ENCODE measurements at places on chromosomes 2 and 18.

- DNase-seq, result no peak
These were observed 116.4 kb downstream of the INO80D start for GRCh38 chr2:205969584-205969983.

DNA sequence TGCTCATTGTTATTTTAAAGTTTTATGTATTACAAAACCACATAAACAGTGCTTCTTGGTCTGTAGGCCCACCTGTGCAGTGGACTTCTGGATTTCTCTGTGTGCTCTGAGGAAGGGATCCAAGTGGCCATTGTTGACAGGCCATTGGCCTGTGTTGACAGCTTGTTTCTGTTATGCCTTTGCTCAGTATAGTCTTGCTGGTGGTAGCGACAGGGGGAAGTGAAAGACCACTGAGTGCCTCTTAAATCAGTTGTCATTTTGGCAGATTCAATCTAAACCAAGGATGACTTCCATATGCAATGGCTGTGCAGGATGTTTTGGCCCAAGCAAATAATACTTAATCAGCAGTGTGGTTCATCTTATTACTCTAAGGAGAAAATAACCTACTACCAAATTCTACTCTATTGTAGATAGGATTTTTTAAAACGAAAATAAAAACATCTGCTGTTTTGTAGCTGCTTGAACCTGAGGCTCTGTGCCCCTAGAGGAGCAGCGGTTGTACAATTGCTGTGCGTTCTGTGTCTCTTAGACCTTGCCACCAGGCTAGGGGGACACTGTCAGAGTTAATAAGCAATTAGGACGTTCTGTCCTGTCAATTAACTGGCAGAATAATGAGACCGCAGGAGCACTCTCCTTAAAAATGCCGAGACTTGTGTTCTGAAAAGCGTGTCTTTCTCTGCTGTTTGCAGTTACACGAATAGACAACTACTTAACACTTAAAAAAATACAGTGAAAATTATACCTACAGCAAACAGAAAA lies 108.2 kb downstream of the RHBDD1 start:
- DNase-seq, result no peak

GRCh38 chr2:157395811-157396210 lies 48.1 kb downstream of the CYTIP start:
- DNase-seq, result no peak

DNA sequence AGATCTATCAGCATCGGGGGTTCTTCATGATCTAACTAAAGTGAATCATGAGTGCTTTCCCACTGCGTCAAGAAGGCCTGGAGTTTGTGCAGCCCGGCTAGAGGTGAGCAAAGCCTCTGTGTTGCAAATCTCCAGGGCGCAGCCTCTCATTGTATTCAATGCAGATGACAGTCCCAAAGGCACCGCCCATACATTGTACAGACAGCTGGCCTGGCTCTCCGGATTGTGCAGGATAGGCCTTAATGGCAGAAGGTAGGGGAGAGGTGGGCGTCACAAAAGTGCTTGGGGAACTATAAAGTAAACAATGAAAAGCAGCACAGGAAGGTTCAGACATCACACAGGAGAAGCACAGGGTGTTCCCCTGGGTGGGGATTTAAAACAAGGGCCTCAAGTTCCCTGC lies 907 bp upstream of the GYPC start:
- DNase-seq, result peak; percentile 30

DNA sequence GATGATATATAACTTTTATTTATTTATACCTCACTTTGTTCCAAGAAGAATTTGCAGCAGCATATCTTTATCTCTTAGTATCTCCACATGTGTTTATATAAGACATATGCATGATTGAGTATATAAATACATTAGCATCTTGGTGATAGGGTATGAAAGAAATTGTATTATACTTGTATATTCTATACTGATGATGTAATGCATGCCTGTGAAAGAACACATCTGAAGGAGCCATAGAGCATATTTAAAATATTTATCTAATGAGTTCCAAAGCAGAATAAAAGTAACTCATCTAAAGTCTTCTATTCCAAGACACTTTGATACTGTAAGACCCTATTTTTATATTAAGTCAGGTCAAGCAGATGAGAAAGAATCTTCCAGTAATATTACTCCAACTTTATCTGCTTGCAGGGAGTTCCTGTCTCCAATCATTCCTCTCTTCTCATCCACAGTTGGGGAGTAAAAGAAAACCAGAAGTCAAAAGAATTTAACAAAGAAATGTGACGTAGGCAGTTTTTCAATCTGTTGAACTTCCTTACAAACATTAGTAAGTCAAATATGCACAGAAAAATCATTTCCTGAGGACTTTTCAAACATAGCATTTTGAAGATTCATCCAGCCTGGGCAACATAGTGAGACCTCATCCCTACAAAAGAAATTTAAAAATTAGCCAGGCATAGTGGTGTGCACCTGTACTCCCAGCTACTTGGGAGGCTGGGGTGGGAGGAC lies 76.7 kb downstream of the DTNB start:
- no peak for DNase-seq

All from NCI-H2171 treated with DMSO at 0.1 percent for 48 hours (cell line).